ENCODE measurements at places on chromosomes 11 and 22. TPM values are rescaled to one million over a fixed set of nuclear protein-coding genes. Genes with fewer than 3 reads are reported as not detected.

DNA sequence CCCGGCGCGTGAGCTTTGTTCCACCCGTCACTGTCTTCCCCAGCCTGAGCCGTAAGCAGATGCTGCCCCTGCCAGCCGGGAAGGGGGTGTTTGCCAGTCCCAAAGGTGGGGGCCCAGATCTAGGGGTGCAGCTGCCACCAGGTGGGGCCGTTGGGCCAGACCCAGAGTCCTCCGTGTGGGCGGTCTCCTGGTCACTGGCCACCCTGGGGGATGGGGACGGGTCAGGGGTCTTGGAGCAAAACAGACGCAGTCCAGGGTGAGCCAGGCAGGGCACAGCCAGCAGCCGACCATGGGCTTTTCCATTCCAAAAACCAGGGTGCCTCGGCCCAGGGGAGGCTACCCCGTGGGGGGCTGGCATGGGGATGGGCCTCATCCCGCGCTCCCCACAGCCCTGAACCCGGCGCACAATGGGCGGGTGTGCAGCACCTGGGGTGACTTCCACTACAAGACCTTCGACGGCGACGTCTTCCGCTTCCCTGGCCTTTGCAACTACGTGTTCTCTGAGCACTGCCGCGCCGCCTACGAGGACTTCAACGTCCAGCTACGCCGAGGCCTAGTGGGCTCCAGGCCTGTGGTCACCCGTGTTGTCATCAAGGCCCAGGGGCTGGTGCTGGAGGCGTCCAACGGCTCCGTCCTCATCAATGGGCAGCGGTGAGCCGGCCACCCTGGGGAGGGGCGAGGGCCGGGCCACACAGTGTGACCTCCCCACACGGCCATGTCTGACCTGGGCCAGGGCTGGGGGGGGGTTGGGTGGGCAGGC is 3.5 kb downstream of the MUC5B start:
- peak; percentile 40 for DNase-seq

DNA sequence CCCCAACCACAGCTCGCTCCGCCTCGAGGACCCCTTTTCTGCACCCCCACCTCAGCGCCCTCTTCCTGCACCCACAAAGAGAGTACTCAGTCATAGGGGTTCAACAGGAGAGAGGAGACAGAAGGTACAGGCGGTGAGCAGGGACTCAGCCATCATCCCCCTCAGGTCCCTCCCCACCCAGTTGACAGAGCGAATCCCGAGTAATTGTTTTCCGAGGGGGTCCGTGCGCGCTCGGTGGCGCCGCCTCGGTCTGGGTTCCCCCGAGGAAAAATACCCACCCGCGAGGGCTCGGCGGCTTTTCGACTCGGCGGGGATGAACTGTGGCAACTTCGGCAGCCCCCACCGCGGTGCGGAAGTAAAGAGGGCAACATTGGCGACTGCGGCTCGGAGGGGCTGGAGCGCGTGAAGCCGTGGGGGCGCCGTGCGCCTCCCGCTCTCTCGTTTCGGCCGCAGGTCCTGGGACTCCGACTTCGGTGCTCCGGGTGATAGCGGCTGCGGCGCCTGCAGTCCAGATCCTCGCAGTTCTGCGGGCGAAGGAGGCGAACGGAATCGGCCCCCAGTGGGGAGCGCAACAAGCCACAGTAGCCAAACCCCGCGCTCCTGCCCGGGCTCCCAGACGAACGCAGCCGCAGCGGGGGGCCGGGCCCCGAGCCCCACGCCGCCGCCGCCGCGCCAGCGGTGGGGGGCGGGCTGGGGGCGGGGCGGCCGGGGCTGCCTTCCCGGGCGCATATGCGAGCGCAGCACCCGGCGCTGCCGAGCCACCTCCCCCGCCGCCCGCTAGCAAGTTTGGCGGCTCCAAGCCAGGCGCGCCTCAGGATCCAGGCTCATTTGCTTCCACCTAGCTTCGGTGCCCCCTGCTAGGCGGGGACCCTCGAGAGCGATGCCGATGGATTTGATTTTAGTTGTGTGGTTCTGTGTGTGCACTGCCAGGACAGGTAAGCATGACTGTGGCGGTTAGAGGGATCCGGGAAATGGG is at the start of gene NELL1:
NELL1 (plus strand) TSS at position 743 of the 976 bp plus-strand sequence.
- DNase-seq, result no peak

ZNF202 gene
- 4.4 TPM for total RNA-seq

MAPK8IP2 gene
- 0.62 TPM for total RNA-seq

DNA sequence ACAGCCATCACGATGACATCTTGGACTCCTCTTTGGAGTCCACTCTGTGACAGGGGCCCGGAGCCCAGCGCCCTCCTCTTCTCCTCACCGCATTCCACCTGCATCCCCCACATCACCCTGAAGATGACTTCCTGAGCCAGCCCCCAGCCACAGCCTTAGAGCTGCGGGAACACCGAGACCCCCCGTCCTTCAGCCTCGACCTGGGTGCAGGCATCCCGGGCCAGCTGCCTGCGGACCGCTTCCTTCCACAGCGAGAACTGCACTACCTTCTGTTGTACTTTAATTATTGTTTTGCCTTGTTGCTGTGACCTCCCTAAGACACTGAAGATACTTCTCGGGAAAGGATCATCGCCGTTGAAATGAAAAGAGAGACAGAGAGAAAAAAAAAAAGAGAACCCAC is 42.1 kb downstream of the DBX1 start:
- DNase-seq, result no peak

DNA sequence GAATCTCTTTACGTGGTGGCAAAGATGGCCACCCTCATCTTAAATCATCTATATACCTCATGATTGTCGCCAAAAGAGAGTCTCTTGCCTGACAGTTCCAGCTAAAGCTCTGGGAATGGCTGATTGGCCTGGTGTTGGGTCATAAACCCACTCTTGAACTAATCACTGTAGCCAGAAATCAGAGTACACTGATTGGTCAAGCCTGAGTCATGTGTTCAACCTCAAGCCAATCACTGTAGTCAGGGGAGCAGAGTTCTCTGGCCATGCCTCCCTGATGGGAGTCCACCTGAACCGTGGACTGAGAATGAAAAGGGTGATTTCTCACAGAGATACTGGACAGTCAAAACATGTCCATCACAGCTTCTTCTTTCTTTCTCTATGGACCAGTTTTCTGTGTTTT is 45.8 kb downstream of the RCN1 start:
- no peak for DNase-seq

OR5B21 gene
- total RNA-seq, result not detected

DNA sequence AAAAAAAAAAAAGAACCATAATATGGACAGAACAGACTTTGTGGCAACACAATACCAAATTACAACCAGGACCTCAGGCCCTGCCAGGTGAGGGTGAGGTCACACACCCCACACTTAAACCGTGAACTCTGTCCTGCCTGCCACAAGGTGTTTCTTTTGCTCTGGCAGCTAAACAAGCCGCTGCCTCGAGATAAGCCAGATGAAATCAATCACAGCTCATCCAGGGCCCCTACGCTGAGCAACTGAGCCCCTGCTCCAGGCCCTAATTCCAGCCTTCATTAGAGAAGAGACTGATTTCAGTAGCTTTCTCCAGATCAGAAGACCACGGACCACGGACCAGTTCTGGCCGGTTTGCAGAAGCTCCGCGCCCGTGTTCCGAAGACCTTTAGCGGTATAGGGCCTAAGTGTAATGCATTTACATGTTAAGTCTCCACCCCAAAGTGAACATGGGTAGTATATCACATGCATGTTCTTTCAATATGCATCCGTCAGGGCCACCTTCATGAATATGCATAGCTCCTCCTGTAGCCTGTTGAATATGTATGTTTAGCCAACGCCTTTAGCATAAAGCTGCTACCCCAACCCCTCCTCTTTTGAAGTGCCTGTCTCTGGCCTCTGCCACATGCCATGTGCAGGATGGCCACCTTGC is 14.8 kb upstream of the RAC2 start:
- DNase-seq, result no peak

SYT13 gene
- 6.4 TPM for total RNA-seq

HEPACAM gene
- 0.35 TPM for total RNA-seq

All from Right ventricle myocardium superior (tissue), 1 donor.